ENCODE measurements at places on chromosomes 12 and 14. TPM values are rescaled to one million over a fixed set of nuclear protein-coding genes. Genes with fewer than 3 reads are reported as not detected.

The SETD1B gene
- total RNA-seq, result 29.2 TPM

DNA sequence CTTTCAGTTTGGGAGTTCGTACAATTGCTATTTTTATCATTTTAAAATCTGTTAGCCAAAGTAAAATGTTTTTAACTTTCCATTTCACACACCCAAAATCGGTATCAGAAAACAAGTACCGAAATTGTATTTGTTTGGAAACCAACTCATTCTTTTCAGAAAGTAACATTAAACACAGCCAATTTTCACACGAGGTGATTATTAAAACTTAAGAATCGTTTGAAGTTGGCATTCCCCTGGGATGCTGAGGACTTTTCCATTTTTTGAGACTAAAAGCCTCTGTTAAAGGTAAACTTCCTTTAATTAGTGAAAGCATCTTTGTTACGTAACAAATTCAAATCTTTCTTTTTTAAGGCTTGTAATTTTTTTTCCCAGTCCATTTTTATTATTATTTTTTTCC is 623.0 kb downstream of the VRK1 start:
- no peak for DNase-seq

- DNase-seq, result no peak
These were observed 97.1 kb downstream of the SLC38A6 start for GRCh38 chr14:61077951-61078720.

DNA sequence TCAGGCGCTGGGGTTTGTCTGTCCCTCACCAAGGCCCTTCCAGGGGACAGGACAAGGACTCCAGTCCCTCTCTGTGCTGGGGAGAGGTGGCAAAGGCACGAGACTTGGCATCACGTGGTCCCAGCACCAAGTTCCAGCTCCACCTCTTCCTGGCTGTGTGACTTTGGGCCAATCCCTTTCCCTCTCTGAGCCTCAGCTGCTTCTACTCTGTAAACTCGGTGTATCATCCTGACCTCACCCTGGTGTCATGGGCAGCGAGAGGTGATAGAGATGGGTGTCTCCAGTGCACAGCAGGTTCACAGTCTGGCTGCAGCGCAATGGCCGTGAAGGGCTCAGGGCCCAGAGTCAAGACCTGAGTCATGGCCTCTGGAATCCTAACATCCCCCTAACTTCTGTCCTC is 54.0 kb downstream of the MVK start:
- no peak for DNase-seq

The LYZ gene
- not detected for total RNA-seq

DNA sequence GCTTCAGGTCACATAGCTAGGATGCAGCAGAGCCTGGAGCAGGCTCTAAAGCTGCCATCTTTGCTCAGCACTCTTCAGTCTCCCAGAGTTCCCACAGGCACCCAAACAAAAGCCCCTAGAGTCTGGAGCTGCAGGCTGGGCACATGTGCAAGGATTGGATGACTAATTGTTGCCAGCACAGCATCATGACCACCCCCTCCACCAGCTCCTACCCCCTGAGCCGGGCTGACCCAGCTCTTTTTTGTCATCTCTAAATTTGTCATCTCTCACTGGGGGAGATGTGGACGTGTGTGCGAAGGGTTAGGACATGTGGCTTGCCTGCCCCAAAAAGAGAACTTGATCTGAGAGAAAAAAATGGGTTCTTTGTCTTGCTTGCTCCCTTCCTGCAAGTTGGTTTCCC is 4.3 kb upstream of the MMP19 start:
- no peak for DNase-seq

GRCh38 chr14:99744873-99745224 is 48.4 kb upstream of the EML1 start:
- no peak for DNase-seq

GRCh38 chr14:99769123-99769522 is 24.1 kb upstream of the EML1 start:
- DNase-seq, result no peak

DNA sequence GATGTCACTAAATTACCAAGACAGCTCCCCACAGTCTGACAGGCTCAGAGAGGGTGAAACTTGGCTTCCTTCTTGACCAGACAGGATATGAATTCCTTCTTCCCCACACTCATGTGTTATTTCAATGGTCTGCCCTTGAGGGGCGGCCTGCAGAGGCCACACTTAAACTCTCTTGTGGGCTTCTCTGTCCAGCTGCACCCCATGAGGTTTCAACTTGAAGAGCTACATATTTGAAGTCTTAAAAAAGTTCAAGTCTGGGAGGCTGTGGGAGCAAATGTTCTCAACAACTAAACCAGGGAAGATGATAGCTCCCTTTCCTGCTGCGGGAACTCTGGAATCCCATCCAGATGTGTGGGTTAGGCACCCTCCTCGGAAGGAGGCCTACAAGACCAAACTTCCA is 98.3 kb downstream of the TTC7B start:
- DNase-seq, result no peak

DNA sequence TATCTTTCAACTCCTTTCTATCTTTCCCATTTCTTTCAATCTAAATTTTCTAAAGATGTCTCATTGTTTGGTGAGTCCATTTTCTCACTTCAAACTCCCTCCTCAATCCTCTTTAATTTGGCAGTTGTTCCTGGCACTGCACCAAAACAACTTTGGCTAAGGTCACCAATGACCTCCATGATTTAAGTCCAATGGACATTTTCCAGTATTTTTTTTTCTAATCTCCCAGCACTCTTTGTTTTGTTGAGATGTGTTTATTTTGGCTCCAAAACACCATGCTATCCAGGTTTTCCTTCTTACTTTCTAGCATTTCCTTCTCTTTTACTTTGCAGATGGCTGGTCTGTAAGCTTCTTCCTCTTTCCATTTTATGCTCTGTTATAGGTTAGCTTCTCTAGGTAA is 42.5 kb upstream of the OTOGL start:
- no peak for DNase-seq

DNA sequence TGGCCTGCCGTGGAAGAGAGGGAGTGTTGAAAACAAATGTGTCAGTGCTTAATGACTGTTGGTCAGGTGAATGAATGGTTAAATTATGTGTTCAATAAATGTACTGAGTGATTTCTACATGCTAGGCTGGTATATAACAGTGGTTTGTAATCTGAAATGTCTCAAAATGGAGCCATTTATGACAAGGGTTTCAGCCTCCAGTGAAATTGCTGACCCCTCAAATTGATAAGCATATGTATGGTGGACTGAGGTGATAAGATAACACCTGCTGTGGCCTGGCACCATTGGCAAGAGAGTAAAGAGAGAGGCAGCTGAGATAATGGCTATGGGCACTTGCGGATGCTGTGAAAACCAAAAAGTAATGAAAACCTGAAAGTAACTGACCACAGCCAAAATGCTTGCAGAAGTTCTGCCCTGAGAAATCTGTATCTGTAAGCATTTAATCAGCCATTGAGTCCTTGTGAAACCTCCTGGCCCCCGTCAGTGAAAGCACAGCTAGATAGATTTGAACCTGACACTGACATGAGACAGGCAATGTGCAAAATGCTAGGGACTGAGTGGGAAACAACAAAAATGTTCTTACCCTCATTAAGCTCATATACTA is 1.4 kb upstream of the BCAT1 start:
- DNase-seq, result no peak

The HVCN1 gene
- total RNA-seq, result 17.9 TPM

The SLC5A8 gene
- total RNA-seq, result not detected

DNA sequence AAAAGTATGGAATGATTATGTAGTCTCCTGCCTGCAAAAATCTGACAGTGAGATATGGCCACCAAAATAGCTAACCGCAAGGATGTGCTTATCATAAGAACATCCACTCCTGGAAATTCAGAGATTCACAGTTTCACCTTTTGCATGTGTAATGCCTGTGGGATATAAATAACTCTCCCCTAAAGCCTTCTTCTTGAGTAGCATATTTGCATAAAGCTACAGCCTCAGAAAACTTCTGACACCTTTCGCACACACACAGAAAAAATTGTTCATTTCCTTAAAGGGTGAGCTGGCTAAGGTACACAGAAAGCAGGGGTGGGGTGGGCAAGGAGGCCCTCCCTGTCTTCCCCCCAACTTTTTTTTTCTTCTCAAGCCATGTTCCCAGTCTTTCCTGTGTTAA is 3.1 kb upstream of the IGF1 start:
- DNase-seq, result peak; percentile 61

DNA sequence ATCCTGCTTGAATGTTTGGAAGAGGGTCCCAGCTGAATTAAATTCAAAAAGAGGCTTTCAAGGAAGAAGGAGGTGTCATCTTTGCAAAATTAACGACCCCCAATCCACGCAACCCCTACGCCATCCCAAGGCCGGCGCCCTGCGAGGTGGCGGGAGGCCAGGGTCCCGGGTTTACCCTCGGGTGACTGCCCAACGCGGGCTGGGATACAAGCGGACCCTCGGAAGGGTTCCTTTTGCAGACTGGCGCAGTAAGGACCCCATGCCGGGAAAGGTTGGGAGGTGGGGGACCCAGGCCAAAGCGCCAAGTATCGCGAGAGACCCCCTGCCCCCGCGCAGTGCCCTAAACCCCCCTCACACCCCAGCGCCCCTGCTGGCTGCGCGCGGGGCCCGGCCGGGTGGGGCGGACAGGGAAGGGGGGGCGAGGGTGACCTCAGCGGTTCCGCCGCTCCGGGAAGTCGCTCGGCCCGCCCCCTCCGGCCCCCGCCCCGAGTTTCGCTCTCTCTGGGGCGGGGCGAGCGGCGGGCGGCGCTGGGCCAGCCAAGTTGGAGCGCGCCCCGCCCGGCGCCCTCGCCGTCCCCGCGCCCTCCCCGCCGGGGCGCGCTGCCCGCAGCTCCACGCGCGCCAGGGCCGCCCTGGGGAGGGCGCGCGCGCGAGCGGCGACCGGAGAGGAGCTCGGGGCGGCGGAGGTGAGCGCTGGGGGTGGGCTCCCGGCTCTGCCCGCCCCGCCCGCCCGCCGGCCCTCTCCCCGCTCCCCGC is 708 bp upstream of the ZBTB42 start:
- DNase-seq, result peak; percentile 95
